KBM-7 (cell line): ENCODE measurements at places on chromosomes 13 and 19.

DNA sequence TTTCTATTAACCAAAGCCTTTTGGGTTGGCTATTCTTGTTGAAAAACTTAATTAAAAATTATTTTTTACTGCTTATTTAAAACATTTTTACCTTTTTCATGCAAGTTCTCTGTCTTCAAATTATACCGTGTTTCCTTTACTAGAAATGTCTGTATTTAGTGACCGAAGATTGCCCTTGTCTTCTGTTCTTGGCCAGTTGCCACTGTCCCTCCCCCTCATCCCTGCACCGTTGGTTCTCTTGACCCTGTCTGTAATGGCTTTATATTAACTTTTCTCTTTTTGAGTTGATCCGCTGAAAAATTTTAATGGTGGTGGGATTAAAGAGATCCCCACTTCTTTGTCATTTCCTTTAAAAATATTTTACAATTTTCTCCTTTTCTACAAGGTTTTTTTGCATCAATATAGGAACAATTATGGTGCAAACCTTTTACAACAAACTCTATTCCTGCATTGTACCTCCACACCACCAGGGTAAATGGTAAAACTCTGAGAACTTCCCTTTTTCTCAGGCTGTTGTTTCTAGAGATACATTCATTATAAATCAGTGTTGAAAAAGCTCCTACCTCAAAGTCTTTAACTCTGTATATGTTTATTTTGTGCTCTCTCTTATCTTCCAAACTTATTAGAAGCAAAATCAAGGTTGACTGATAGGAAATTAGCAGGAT lies 12.9 kb upstream of the RNF113B start:
- peak; percentile 66 for DNase-seq

DNA sequence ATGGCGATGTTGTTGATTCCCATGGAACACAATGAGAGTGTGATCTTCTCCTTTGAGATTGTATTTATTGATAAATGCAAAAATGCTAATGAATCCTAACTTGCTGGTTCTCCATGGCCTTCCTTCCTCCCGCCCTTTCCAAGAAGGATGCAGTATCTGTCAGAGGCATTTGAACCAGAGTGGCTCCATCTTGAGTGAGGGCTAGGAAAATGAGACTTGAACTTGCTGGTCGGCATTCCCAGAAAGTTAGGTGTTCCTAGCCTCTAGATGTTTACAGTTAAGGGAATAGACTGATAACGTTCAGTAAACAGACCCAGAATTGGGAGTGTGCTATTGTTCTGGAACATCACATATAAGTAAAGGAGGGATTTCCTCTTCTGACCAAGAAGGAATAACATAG lies 44.2 kb upstream of the PSG2 start:
- no peak for DNase-seq

DNA sequence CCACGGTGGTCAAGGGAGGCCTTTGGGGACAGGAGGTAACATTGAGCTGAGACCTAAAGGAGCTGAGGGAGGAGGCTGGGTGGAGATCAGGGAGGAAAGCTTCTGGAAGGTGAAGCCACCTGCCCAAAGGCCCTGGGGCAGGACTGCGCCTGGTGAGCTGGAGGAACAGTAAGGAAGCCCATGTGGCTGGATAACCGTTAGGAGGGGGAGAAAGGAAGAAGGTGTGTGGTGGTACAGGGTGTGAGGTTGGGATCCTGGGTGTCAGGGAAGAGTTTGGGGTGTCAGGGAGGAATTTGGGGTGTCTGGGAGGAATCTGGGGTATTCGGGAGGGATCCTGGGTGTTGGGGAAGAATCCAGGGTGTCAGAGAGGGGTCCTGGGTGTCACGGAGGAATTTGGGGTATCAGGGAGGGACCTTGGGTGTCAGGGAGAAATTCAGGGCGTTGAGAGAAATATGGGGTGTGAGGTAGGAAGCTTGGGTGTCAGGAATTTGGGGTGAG lies 695 bp downstream of the TICAM1 start:
- no peak for DNase-seq

DNA sequence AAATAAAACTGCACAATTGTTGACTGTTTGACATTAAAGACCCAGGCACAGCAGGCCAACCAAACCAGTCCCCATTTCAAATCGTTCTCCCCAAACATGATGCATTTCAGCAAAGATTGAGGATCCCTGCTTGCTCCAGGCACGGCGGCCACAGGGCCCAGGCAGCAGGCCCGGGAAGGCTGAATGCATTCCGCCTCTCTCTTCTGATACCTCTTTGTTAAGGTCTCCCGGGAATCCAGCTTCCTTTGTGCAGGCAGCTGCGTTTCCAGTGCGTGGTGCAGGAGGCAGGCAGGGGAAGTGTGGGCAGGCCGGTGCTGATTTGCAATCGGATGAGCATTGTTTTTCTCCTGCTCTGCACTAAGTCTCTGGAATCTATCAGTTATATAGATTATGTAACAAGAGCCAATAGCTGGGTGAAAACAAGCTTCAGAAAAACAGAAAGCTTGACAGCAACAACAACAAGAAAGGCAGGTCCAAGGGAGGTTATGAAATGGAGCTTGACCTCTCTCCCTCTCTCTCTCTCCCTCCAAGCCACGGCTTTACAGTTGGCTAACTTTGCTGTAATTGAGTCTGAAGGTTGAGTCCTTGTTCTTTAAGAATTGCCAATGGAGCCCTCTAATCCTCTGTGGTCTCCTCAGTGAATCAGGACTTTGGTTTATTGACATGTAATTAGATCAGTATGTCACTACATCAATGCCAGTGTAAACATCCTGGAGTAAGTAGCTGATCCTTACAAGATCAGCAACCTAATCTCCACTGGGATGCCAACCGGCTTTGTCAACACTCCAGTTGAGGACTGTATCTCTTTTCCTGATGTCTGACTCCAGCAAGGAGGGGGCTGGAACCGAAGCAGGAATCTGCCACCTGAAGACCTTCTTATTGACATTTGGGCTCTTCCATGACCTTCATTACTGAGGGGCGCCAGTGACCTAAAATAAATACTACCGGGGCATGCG lies 338.0 kb downstream of the TEX29 start:
- DNase-seq = no peak

GRCh38 chr13:111031531-111031961 lies 83.6 kb upstream of the ARHGEF7 start:
- DNase-seq = no peak

GRCh38 chr19:32566246-32566830 lies 14.7 kb upstream of the PDCD5 start:
- DNase-seq = no peak

GRCh38 chr13:35552172-35552844 lies 75.8 kb upstream of the MAB21L1 start:
- DNase-seq = no peak

GRCh38 chr13:106105153-106105552 lies 430.3 kb downstream of the EFNB2 start:
- DNase-seq = no peak

GRCh38 chr13:48265217-48265815 lies 32.3 kb downstream of the ITM2B start:
- DNase-seq = peak; percentile 95

DNA sequence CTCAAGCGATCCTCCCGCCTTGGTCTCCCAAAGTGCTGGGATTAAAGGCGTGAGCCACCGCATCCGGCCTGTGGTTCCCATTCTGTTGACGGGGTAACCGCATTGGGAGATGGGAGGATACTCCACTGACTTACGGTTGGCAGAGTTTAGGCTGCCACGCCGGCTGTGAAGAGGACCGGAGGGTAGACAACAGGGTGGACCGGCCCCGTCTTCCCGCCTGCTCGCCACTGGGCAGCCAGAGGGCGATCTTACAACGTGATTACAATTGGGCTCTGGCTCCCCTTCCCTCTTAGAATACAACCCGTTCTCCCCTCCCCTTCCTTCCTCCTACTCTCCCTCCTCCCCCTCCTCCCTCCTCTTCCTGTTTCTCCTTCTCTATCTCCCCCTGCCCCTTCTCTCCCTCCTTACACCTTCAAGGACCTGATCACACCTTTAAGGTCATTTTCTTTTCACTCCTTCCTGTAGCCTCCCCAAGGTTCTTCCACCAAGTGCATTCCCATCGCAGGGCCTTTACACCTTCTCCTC lies 957 bp upstream of the CCDC194 start:
- DNase-seq = peak; percentile 85

- DNase-seq = no peak
Measured at GRCh38 chr19:1551068-1552040, 16.8 kb downstream of the MEX3D start.

- peak; percentile 77 for DNase-seq
Measured at GRCh38 chr19:52237771-52238400, 31.5 kb upstream of the ZNF766 start.

- DNase-seq = peak; percentile 93
Measured at GRCh38 chr19:11089254-11090013, at the start of gene LDLR. Gene LDLR, plus strand, starts transcription at chr19:11089463. Its CDS starts 86 bp downstream, at chr19:11089549.

- DNase-seq = peak; percentile 76
Measured at GRCh38 chr19:48390188-48391099, 907 bp downstream of the KDELR1 start.

- DNase-seq = no peak
Measured at GRCh38 chr13:50209631-50210030, 194.4 kb downstream of the KCNRG start.

DNA sequence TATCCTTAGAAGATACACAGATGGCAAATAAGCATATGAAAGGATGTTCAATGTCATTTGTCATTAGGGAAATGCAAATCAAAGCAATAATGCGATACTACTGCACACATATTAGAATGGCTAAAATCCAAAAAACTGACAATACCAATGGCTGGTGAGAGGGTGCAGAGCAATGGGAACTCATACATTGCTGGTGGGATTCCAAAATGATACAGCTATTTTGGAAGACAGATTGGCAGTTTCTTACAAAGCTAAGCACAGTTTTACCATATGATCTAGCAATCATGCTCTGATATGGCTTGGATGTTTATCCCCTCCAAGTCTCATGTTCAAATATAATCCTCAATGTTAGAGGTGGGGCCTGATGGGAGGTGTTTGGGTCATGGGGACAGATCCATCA lies 122.6 kb downstream of the KCTD15 start:
- DNase-seq = no peak
